ENCODE measurements at places on chromosomes 5 and 9.

DNA sequence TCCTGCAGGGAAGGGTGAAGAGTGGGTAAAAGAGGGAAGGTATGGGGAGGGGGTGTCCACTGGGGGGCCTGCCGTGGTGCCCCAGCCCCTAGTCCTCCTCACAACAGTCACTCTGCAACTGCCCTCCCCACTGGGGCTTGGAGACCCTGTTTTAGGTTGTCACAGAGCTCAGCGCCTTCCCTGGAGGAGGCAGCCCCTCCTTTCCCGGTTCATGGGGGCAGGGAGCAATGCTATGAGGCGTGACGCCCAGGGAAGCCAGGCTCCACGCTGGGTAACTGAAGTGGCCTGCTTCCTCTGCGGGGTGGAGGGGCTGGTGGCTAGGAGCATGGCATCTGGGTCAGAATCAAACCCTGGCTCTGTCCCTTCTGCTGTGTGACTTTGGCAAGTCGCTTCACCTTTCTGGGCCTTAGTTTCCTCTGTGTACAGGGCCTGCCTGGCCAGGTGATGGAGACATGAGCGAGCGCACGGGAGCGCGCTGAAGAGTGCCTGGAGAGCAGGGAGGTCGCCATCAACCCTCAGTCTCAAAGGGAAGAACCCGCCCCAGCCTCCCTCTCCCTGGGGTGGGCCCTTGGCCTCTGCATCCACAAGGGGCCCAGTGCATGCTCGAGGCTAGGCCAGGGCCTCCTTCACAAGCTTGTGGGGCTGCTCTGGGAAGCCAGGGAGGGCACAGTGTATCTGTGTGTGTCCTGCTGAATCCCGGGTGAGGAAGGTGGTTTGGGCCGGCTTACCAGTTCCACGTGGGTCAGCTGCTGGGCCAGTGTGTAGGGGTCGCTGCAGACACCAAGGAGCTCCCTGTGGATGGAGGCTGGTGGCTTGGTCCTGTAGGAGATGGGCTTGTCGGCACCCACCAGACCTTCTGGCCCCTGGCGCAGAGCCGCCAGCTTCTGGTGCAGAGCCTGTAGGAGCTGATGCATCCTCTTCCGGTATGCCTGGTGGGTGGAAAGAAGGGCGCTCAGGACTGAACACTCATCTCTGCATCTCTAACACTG lies 56.4 kb upstream of the RNF130 start:
- DNase-seq: no peak

DNA sequence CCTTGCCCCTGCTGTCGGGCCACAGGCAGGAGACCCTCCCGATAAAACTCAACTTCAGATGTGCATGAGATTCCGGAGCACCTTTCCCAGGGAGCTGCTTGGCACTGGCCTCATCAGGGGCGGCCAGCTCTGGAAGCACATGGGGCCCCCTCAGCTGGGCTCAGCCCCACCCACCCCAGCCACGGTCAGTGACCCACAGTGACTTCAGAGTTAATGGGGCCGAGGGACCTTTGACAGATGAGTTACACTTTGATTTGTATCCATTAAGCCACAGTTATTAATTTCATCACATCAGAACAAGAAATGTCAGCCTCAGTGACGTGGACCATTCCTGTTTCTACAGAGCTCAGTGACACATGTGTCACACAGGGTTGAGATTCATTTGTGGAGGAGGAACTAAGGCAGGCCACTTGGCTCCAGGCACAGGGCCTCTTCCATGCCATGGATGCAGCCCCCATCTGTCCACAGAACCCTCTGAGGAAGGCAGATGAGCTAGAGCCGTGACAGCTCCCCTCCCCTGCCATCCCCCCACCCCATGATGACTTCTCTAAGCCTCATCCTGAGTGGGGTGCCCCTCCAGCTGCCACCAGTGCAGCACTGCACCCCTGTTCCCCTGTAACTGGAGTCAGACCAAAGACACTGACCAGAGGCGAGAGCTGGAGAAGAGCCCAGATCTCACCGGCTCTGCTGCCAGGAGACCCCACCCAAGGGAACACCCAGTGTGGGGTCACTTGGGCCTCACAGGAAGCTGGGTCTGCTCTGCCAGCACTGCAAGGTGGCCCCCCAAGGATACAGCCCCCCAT lies 69.4 kb upstream of the ADAMTS2 start:
- DNase-seq: no peak

DNA sequence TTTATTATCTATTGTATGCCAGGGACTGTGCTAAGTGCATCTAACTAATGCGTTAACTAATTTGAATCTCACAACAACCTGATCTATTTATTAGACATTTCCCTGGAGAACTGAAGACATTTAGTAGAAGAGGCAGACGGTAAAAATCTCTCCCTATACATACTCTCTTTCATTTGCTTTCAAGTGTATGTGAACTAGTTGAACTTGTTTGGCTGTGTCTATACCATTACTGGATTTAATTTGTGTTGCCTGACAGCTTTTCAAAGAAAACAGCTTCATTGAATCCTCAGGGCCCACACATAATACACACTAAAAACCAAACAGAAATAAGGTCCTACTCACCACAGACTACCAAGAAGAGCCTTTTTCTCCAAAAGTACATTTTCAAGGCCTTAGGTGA lies 133.6 kb upstream of the NR3C1 start:
- no peak for DNase-seq

- no peak for DNase-seq
Measured at GRCh38 chr9:124551472-124552272, 44.5 kb upstream of the NR5A1 start.

DNA sequence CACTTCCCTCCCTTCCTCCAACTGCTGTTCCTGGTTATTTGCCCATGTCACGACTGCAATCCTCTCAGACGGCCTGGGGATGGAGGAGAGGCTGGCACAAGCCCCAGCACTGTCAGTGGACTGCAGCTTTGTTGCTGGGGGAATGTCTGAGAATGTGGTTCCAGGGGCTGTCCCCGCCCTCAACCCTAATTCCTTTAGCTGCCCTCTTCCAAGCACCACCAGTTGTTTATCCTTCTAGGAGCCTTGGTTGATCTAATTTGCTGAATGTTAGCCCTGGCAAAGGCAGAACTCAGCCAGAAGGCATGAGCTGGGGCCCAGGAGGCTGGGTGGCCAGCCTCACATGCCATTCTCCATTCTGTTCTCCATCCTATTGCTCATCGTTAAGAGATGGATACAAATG lies 51.6 kb downstream of the ADAM19 start:
- no peak for DNase-seq

GRCh38 chr5:126543660-126544059 lies 51.4 kb downstream of the ALDH7A1 start:
- no peak for DNase-seq

DNA sequence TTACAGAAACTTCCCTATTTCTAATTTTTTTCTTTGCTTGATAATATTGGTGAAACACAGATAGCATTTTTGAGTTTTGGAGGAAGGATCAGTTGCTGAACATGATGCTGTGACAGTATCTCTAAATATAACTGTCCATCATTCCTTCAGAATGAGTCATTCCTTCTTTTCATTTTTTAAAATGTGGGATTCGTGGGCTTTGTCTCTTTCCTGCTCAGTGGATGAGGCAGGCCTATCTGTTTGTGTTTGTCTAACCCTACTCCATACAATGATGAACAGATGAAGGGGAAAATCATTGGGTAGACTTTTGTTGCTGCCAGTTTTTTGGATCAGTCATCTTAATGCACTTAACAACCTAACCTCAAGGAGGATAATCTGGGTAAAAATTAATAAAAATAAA lies 15.7 kb upstream of the OR13C8 start:
- DNase-seq: no peak

- DNase-seq: no peak
Measured at GRCh38 chr5:108295578-108296368, 86.1 kb downstream of the FBXL17 start.

GRCh38 chr9:77022783-77023440 lies 3.5 kb downstream of the FOXB2 start:
- DNase-seq: no peak

GRCh38 chr9:133137451-133138231 lies 16.6 kb upstream of the RALGDS start:
- DNase-seq: no peak

DNA sequence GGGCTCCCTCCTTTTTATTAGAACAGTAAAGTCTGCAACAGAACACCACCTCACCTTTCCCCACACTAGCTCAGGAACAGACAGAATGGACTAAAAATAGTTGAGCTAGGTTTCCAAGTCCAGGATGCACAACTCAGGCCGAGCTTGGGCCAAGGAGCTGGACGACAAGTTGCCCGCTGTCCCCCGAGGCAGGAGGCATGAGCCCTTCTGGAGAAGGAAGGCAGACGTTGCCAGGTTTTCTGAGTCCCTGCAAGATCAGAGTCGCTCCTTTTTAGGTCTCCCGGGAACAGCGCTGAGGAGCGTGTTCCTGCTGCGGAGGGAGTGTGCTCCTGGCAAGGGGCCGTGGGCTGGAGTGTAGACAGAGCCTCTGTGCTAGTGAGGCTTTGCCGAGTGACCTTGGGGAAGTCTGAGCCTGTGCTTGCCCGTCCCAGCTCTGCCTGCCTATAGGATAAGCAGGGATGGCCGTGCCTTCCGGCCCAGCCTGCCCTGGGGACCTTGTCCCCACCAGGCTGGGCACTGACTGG lies 121.6 kb downstream of the WNK2 start:
- no peak for DNase-seq

- no peak for DNase-seq
Measured at GRCh38 chr9:21505425-21506179, 23.5 kb upstream of the IFNE start.

GRCh38 chr5:171474230-171474813 lies 54.9 kb downstream of the FGF18 start:
- no peak for DNase-seq

DNA sequence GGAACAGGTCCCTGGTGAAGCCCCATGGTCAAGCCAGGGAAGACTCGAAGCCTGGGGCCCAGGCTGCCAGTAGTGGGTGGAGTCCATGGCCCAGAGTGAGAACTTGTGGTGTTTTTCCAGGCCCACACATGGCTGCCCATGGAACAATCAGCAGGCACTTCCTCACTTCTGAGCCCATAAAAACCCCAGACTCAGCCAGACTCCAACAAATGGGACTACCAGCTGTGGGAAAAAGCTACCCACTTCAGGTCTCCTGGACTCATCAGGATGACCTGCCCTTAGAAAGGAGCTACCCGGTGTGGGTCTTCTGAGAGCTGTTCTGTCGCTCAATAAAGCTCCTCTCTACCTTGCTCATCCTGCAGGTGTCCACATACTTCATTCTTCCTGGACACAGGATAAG lies 108.9 kb downstream of the ST8SIA4 start:
- DNase-seq: no peak

DNA sequence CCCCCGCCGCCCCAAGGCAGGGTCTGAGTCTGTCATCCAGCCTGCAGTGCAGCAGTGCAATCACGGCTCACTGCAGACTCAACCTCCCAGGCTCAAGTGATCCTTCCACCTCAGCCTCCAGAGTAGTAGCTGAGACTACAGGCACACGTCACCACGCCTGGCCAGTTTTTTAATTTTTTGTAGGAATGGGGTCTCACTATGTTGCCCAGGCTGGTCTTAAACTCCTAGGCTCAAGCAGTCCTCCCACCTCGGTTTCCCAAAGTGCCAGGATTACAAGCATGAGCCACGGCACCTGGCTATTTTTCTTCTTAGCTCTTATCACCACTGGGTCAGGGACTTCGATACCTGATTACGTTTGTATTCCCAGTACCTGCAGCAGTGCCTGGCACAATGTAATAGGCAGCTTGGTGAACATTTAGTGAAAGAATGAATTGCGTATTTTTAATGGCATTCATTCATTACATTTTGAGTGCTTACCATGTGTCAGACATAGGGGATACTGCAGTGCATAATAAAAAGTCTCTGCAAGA lies 10.3 kb downstream of the LARP1 start:
- DNase-seq: no peak

DNA sequence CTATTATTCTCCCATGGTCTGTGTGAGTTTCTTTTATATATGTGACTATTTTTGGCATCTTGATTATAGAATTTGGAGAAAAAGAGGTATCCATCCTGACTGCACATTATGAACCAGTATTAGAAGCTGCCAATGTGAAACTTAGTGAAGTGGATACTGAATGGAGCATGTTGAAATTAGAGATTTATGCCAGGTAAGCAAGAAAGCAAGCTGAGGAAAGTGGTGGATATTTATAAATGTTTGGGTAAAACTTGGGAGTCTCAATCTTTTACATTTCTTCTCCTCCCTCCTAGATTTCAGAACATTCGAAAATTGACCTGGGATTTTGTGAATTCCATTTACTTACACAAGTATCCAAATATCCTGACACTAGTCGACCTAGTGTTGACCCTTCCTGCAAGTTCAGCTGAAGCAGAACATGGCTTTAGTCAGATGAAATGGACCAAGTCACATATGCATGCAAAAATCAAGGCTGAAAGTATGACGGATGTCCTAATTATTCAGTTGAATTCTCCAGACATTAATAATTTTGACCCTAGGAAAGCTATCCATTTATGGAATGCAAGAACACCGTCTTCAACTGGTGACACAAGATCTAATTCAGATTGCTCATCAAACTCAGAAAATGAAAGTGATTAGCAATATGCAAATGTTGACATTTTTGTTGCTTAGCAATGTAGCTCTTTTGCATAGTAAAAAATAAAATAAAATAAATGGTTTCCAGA lies 66.8 kb upstream of the IL7R start:
- no peak for DNase-seq

GRCh38 chr5:91352831-91353695 lies 30.1 kb downstream of the ARRDC3 start:
- DNase-seq: no peak

DNA sequence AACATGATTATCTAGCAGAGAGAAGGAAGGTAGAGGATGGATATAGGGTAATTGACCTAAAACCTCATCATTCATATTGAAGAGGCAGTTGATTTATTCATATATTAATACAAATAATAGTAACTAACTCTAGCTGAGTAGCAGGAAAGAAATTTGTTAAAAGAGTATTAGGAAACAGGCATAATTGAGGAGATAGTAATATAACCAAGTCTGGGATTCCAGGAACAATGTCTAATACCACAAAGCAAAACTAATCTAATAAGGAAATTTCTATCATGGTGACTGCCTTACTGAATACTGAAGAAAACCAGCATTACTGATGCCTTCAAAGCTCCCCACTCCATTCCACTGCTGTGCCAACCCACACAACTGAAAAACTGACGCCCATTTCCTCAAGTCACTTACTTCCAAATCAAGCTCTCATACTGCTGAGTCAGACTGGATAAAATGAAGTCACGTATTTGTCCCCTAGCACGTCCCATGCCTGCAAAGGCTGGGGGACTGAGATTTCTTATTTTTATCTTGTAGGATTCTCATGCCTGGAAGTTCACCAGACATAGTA lies 153.9 kb downstream of the SMC2 start:
- no peak for DNase-seq

- DNase-seq: no peak
Measured at GRCh38 chr5:97006454-97007060, 70.7 kb downstream of the LNPEP start.

GRCh38 chr5:127515693-127516440 lies 1.6 kb upstream of the PRRC1 start:
- DNase-seq: no peak
